ENCODE measurements at places on chromosomes 5 and 9.

DNA sequence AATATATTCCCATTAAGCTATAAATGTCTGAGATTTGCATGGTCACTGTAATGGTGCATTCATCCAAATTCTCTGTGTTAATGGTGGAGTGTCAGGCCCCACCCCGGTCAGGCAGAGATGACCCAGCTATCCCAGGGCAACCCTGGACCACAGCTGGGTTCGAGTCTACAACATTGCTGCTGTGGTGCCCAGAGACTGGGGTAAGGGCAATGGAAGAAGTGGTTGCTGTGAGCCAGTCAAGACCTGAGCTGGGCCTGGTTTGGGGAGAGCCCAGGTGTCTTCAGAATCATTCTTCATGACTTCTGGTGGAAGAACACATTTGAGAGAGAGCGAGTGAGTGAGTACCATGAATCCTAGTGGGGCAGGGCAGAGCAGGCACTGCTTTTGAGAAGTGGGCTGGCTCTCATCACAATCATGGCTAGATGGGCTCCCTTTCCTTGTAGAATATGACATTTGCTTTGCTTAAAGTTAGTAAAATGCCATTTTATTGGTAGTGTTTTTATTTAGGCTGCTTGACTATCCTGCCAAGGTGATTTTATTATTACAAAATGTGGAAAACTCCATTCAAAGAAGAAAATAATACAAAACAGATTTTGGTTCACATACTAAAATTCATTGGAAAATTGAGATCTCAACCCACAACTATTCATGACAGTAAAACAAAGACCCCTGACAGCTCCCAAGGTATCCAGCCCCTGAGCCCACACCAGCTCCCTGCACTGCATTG is 125.8 kb upstream of the SLC25A48 start:
- DNase-seq = no peak

DNA sequence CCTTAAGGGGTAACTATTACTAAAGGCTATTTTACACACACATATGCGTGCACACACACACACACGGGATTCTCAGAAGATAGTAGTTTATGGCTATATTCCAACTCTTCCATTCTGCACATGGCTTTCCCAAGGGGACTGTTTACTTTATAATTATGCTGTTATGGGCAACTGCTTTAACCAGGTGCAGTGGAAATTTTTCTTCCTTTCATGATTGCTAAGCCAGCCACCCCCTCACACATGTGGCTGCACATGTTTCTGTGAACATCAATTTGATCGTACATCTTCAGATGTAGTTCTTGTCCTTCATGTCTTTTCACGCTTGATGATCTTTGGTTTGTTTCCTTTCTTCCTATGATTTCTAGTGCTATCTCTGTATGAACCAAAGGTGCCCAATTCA is 37.0 kb downstream of the MRPS30 start:
- DNase-seq = no peak

DNA sequence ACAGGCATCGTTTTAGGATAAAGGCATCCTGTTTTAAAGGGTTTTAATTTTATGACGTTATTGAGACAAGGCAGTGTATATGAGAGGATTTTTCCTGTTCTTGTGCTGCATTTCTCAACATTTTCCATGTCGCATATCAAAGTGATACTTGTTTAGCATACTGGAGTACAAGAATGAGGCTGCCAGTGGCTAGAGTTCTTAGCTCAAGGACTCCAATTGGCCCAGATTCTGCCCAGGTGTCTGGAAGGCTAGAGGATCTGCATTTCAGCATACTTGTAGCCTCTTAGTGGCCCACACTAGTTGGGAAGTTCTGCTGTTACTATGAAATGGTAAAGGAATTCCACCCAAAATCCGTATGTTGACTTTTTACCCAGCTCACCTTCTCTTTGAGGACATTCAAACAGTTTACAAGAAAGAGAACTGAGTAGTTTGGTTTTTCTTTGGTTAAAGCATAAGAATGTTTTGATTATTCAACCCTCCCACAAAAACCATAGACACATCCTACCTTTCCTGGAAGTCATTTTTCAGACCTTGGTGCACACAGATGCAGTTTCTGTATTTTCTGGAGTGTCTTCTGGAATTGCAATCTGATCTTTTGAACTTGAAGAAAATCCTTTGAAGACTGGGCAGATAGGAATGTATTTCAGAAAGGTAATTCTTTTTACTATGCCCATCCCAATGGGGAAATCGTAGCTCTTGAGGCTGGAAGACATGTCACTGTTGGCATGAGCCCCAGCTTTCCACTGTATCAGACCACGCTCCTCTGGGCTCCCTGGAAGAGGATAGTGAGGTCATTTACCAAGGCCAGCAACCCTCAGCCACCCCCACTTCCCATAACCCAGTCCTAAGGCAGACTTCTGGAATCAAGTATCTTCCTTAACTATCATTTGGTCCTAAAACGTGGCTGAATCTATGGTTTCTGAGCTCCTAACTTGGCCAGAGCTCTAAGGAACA is 11.3 kb downstream of the SLC23A1 start:
- no peak for DNase-seq

DNA sequence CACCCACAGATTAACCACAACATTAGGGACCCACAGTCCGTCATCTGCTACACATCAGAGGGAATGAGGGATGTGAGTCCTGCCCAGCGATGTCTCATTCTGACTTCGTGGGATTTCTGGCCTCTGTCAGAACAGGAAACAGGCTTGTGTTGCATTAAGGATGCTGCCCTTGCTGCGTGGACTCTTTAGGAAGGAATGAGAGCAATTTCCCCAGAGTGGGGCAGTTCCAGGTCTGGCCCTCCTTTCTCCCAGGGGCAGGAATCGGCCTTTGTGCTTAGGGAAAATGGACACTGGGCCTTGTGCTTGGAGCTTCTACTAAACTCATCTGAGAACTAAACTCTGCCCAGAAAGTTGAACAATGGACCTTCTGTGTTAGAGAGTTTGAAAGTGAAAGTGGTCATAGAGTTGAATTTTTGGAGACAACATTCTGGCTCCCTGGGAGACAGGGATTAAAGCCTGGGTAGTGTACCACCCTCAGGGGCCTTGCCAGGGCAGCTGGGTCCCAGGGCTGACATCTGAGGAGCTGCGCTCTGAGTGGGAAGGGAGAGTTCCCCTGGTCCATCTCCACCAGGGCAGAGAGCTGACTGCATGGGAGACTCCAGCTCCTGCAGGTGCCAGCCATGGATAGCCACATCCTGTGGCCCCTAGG is 37.8 kb upstream of the S1PR3 start:
- DNase-seq = no peak

- DNase-seq = no peak
These were observed 16.2 kb downstream of the C9orf43 start for GRCh38 chr9:113426701-113427100.

GRCh38 chr9:5321058-5321457 is 16.5 kb upstream of the RLN2 start:
- DNase-seq = no peak

DNA sequence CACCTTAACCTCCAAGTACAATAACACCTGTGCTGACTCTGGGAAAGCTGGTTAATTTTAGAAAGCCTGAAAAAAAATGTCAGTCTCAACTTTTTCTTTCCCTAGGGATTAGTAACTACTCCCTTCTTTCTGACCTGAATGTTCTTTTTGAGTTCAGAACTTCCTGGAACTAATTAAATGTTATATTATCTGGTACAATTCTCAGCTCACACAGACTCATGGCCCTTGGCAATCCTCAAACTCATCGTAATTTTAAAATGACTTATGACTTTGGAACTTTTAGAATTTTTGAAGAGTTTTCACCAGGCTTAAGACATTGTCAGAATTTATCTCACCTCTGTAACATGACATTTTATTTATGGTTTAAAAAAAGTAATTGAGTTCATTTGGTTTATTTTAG is 315.0 kb downstream of the FER start:
- DNase-seq = no peak

GRCh38 chr9:112508377-112508776 is 21.8 kb downstream of the KIAA1958 start:
- no peak for DNase-seq

DNA sequence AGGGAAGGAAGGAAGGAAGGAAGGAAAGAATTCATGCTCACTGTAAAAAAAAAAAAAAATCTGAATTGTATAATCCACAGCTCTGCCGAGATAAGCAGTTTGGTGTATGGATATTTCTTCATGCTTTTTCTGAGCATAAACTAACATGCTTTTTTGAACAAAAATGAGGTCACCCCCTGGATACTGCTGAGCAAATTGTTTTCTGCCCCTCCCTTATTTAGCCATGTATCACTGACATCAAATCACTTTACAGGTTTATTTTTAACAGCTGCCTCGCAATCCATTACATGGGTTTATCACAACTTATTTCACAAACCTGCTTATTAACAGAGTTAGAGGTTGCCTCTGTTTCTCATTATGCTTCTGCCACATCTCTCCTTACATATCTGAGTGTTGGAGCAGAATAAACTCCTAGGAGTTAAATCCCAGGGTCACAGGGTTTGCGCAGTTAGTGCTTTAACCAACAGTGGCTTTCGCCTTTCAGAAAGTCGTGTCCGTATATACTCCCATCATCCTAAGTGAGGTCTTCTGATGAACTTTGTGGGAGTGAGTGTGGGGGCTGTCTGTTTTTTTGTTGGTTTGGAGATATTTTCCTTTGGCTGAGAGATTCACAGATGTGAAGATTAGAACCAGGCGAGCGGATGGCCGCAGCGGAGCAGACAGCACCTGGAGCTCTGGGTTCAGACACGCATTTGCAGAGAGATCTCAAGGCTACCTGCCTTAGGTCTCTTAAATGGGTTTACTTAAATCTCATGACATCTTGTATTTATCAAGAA is 57.7 kb downstream of the AK8 start:
- DNase-seq = no peak

- no peak for DNase-seq
These were observed 116.1 kb upstream of the TNC start for GRCh38 chr9:115234094-115234493.

- no peak for DNase-seq
These were observed 120.3 kb downstream of the NREP start for GRCh38 chr5:111636736-111637135.

- no peak for DNase-seq
These were observed 82.1 kb downstream of the GIN1 start for GRCh38 chr5:103037673-103038455.

DNA sequence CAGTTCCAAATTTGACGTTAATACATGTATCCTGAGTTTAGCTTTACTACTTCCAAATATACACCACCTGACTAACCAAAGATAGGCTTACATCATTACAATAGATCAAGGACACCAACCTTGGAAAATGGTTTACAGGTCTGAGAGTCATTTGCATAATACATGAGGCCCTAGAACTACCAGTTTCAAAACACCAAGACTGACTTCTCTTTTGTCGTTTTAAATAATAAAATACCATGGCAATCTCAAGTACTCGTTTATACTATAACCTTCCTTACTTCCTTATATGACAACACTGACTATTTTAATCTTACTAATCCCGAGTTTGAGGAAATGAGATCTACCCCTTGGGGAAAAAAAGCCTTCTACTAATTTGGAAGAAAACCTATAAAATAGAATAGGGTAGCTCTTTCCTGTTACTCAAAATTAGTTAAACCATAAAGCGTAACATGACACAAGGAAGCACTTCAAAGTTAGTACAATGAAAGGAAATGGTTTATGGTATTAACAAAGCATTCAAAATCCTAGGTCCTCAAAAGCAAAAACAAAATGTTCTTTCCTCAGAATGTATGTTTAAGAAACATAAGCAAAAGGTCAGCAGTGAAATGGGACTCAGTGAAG is 42.1 kb downstream of the UBQLN1 start:
- no peak for DNase-seq

GRCh38 chr5:136242611-136243010 is 49.6 kb upstream of the SMIM32 start:
- DNase-seq = no peak

GRCh38 chr9:134186471-134187109 is 22.2 kb upstream of the RNU6ATAC start:
- no peak for DNase-seq

DNA sequence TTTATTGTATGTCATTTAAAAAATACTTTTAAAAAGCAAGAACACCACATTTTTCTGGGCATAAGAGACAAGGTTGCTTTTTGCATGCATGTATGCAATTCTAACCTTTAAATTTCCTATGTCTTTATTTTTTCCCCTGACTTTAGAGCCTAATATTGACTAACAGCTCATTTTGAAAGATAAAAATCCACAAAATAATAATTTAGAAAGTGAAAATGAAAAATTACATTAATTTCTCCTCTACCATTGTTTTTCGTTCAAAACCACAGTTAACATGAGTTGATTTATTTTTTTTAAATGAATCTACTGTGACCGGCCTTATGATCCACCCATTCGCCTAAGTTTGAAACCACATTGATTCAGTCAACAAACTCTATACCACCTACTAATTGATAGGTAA is 137.5 kb upstream of the CDKN2B start:
- no peak for DNase-seq

- DNase-seq = peak; percentile 22
These were observed 42.2 kb upstream of the FBP1 start for GRCh38 chr9:94681508-94681907.

DNA sequence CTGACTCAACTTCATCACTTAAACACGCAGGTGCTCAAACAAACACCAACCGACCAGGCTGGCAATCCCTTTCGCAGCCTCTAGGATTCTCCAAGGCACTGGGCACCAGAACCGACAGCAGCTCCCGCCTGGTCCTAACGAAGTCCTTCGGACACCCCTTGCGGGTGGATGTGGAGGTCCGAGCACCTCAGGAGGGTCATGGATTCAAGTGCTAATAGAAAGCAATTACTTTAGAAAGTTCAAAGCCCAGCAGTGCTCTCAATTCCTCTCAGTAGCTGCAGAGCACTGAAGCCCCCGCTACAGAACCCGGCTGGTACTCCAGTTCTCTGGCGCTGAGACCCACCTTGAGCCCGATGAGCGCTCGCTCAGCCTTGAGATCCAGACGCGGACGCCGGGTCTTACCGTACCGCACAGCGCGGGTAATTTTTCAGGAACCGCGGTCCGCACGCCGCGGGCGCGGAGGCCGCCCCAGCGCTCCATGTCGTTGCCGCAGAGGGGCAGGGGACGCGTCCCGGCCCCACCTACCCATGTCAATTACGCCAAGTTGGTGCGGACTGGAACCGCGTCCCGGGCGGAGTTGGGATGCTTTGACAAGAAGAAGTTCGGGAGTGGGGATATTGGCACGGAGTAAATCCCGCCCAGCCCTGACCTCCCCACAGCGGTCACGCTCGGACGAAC is 638 bp downstream of the MARCHF3 start:
- no peak for DNase-seq
